ENCODE measurements at places on chromosomes 4 and X.

DNA sequence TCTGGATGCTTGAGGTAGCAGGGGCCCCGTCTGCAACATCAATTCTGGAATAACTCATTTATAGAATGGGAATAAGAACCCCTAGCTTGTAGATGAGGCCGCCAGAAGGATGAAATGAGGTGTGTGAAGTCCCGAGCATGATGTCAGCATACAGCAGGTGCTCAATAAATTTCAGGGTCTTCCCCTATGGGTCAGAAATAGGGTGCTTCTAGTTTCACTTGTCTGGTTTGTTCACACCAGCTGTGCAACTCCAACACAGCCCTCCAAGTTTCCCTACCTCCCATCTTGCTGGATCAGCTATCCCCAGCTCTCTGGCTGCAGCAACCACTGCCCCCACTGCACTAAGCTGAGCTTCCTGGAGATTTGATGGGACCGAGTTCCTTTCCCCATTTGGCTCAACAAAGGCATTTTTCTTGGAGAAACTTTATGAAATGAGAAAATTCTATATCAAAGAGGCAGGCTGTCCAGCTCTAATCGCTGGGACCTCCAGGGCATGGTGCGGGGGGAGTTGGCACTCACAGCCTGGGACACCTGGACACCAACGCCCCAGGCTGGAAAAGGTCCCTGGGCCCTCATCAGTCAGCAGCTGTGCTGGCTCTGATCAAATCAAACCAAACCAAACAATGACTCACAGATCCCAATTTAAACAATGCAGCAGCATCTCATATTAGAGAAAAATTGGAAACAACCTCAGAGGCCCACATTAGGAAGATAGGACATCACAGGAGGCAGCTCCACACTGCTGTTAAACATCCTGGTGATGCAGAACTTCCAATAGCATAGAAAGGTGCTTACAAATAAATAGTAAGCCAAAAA, 13.3 kb downstream of the SLC2A9 start:
- no peak for DNase-seq

GRCh38 chr4:159103384-159103990, 608 bp downstream of the RAPGEF2 start:
- peak; percentile 81 for DNase-seq

DNA sequence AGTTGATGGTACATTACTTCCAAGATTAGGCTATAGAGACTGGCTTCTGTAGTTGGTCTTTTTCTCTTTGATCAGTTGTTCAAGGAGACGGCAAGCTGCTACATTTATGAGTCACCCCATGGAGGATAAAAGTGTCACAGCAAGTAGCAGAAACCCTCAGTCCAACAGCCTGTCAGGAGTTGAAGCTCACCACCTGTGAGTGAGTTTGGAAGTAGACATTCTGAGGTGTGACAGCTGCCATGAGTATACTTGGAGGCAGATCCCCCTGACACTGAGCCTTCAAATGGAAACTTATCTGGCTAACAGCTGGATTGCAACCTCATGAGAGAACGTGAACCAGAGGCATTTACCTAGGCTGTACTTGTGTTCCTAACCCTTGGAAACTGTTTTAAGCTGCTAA, 68.0 kb downstream of the CCNG2 start:
- DNase-seq: no peak

DNA sequence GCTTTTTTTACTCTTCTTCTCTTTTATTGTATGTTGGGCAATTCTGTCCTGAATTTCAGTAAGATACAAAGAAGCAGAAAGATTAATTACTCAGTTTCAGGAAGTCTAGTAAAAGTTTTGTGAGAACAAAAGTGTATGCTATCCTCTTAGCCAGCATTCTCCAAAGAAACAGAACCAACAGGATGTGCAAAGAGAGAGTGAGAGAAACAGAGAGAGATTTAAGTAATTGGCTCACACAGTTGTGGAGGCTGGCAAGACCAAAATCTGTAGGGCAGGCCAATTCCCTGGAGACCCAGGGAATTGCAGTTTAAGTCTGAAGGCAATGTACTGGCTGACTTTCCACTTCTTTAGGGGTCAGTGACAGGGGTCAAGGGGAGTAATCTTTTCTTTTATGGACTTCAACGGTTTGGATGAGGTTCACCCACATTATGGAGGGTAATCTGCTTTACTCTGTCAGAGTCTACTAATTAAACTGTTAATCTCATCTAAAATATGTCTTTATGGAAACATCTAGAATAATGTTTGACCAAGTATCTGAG, 59.2 kb upstream of the SLC39A8 start:
- DNase-seq: no peak

GRCh38 chrX:133402042-133402453, 13.2 kb downstream of the GPC4 start:
- no peak for DNase-seq

GRCh38 chr4:89254847-89255246, 52.8 kb downstream of the GPRIN3 start:
- DNase-seq: no peak

DNA sequence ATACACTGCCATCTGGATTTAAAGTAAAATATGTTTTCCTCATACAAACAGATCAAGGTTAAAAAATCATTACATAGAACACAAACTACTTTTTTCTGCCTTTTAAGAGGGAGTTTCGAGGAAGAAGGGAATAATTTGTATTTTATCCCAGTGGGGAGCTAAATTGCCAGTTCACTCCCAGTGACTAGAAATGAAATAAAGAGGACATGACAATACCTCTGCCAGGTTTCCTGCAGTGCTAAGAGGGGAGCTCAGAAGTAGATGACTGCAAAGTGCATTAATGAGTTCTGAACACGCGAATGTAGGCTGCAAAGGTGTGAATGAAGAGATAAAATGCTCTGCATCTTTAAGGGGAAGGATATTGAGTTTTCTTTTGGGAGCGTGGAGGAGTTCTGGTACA, 69.7 kb downstream of the SRPX start:
- no peak for DNase-seq

DNA sequence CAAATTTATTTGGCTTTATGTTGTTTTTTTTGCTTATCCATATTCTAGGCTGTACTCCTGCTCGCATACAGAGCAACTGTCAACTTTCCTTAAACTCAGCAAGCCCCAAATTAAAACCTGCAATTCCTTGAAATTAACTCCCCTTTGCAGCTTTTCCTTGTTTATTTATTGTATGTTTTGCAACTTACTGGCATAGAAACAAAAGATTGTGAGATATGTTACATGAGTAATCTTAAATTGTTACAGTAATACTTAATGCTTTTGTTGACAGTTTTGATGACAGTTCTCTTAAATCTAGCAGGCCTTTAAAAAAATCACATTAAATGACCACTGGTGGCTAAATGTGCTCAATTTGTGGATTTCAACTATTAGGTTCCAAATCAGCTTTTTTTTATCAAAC, 4.5 kb downstream of the DDX3X start:
- DNase-seq: no peak

DNA sequence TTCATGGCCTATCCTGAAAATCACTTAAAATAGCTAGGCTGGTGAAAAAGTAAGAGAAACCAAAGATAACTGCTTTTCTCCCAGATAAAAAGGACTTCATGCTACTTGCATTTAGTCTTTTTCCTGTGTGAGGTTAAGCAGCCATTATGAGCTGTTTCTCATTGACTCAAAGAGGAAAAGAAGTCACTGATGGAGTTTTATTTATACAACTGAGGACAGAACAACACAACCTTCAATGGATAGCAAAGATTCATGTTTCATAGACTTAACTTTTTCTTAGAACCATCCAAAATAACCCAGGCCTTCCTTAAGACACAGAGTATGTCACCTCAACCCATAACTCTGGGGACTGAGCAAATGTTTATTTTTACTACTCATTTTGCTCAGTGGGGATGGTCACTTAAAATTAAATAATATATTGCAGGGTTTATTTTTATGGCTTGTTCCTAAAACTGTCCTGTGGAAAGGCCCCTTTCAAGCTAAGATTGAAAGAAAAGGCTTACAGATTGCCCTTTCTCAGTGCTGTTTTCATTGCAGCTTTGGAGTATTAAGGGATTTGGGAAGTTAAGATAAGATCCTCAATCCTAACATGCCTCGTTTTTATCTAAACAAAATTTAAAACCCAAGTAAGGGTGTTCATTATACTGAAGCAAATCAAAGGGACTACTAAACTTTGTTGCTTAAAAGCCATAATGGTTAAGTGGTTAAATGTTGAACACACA, 252.6 kb upstream of the MAD2L1 start:
- no peak for DNase-seq

DNA sequence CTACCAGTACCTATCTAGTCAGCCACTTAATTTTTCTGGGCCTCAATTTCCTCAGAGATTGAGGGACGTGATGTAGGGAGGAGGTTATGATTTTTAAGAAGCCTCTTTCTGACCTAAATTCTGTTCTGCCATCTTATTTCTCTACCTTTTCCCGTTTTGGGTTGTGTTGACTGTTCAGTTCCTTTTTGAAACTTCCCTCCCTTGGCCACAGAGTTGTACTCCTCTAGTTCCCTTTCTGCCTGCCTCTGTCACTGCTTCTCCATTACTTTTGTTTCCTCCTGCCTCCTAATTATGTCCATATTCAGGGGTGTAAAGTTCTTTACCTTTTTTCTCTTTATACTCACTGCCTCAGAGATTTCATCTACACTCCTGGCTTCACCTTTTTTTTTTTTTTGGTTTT, 25.4 kb downstream of the CLCN5 start:
- DNase-seq: no peak

- DNase-seq: no peak
Measured at GRCh38 chr4:3826247-3827172, 60.3 kb downstream of the ADRA2C start.

GRCh38 chrX:2317527-2318055, 183.2 kb downstream of the DHRSX start:
- no peak for DNase-seq

- DNase-seq: no peak
Measured at GRCh38 chr4:84870398-84871163, 95.9 kb downstream of the WDFY3 start.

DNA sequence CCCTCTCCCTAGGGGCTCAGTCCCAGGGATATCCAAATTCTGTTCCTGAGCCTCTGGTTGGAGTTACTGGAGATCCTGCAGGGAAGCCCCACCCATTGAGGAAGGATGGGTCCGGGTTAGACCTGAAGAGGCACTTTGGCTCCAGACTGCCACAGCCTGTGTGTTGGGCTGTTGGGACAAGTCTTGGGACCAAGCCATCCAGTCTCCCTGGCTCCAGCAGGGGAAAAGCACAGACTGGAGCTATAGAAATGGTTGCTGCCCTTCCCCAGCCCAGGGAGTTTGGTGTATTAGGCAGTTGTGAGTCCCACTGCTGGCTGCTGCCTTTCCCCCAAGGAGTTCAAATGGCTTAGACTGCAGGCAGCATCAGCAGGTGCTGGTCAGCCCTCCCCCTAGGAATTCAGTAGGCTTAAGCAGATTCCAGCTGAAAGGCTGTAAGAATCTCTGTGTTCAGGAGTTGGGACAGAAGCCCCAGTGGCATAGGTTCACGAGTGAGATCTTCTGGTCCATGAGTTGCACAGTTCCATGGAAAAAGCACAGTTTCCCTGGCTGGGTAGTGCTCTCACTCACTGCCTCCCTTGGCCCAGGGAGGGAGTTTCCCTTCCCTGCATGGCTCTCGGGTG, 344.0 kb upstream of the EPHA5 start:
- peak; percentile 4 for DNase-seq

- DNase-seq: no peak
Measured at GRCh38 chr4:14874990-14875389, 127.3 kb upstream of the CPEB2 start.

GRCh38 chrX:136616987-136617685, 30.8 kb upstream of the CD40LG start:
- DNase-seq: no peak

DNA sequence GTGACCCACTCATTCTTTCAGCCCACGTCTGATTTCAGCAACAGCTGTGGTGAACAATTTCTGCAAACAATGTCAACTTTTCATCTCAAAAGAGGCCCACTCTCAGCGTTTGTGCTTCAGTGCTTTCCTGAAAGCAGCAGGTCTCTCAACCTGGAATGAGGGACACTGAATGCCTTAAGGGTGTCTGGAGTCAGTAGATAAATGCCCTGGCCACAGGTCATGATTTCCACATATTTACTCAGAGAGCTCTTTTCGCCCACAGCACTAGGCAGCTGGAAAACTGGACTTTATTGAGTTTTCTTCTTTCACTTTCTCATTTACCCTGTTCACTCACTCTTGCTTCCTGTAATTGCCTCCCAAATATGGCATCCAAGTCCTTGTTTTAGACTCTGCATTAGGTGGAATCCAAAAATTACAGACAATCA, 52.8 kb downstream of the NPFFR2 start:
- DNase-seq: no peak

DNA sequence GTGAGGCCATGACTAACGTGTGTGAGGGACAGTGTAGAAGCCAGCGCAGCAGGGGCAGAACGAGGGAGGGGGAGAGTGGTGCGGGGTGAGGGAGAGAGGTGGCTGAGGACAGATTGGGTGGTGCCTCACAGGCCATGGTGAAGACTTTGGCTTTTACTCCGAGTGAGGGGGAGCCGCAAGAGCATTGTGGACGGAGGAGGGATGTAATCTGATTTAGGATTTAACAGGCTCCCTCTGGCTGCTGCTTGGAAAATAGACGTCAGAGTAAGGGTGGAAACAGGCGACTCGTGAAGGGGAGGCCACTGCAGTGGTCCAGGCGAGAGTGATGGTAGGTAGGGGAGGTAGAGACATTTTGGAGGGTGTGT, 13.0 kb downstream of the PPP1R3F start:
- DNase-seq: no peak

DNA sequence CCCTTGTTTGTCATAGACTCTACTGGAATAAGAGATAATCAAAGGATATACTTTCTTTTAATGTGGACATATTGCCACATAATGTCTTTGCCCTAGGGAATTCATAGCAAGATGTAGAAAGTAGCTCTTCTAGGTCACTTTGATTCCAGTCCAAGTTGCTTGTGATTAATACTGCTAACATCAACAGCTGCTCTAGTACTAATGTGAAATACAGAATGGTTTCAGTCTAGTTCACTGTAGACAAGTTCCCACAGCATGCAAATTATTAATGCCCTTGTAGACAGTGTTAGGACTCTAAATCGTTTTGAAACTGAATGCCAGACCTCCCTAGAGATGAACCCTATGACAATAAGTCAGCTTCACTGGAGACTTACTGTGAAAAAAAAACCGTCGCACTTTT, 494.6 kb upstream of the ATOH1 start:
- DNase-seq: no peak

DNA sequence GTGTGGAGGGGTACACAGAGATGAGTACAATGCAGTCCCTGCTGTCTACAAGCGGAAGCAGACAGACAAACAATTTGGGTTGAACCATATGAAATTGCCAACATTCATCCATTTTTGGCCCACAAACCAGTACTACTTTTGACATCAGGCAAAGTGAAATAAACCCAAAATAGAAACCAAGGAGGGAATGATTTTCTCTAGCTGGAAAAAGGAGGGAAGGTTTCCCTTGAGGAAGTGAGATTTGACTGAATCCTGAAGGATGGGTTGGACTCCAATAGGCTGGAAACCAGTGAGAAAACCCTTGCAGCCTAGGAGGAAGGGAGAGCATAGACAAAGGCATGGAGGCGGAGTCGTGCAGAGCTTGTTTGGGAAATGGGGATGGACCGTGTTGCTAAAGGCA, 63.5 kb upstream of the PJA1 start:
- no peak for DNase-seq
